ENCODE measurements at places on chromosomes 7 and 10.
A peak's percentile ranks its signal among the peaks of the same experiment; 100 is the strongest.

DNA sequence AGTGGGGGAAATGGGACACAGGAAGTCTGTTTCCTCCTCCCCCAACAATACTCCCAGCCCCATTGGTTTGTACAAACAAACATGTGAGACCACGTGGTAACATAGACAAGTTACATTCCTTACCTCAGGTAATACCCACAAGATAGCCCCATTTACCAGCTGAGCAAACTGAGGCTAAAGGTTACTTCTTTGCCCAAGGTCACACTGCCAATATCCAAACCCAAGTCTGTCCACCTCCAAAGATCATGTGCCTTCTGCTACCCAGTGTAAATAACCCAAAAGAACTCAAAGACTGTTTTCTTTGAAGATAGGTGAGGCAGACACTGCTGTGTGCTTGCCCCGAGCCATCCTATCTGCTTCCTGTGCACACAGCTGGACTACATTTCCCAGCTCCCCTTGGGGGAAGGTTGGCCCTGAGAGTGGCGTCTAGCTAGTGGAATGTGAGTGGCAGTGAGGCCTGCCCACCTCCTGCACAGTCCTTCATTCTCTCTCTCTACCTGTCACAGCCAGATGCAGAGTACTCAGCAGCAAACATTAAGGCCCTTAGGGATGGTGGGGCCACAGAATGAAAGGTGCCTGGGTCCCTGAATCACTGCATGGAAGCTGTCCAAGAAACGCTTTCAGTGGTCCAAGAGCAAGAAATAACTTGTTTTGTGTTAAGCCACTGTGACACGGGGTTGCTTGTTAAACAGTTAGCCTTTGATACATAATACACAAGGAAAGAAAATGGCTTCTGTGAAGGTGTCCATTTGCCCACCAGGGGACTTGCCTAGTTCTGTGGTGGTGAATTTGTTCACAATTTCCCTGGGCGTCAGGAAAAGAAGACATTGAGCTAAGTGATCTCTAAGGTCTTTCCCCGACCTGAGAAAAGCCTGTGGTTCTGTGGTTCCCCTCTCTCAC is 257.7 kb upstream of the NFE2L3 start:
- DNase-seq: no peak

- DNase-seq: no peak
These were observed 52.1 kb downstream of the GNAI1 start for GRCh38 chr7:80186721-80187120.

GRCh38 chr10:84008878-84009277 is 130.4 kb upstream of the GHITM start:
- no peak for DNase-seq

DNA sequence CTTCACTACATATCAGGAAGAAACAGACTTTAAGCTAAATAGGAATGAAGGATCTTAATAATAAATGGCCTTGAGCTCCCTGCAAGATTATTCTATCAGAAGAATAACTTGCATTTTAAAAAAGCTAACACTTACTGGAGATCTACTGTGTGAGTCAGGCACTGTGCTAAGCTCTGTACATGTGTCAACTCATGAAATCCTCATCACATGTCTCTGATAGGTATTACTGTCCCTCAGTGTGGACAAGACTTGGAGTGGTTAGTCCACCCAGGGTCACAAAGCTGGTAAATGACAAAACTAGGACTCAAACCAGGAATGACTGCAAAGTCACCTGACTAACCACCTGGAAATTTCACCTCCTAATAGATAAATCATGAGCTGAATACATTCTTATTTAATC is 57.1 kb upstream of the KCTD7 start:
- no peak for DNase-seq

GRCh38 chr7:81007051-81007450 is 88.2 kb upstream of the SEMA3C start:
- DNase-seq: no peak

DNA sequence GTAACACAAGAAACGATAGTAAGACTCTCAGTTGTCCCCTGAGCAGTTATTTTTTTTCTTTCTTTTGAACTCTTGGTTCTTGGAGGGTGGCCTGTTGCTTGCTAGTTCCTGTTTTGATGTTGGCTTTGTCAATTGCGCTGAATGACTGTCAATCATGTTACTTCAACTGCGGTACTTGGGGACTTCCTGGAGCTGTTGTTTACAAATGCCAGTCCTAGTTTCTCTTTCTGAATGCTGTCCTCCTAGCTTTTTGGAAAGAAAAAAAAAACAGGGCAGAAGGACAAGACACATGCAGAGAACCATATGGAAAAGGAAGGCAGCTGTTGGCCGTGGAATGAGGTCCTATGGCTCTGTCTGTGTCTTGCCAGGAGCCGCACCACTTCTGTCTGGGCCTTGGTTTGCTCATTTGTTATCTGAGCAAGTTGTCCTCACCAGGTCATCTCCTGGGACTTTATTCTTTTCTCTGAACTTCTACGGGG is 7.0 kb upstream of the PDCD4 start:
- DNase-seq: no peak

DNA sequence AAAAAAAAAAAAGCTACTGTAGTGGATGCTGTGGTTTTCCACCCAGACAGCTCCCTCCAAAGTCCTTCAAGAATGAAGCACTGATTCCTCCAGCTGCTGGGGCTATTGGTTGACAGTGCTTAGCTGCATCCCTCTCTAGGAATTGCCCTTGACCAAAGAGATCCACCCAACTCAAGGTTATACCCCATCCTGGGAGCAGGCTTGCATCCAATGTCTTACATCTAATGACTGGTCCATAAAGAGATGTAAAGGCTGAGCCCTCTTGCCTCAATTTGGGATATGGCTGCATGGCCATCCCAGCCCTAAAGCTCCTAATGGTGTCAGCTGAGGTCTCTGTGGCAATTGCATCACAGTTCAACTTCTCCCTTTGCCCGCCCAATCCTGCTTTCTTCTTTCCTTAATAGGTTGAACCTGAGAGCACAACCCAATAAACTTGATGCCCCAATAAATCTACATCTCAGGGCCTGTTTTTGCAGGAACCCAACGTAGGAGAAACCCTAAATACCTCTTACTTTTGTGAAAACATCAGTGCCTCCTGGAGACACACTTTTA is 4.4 kb downstream of the GPR37 start:
- no peak for DNase-seq

DNA sequence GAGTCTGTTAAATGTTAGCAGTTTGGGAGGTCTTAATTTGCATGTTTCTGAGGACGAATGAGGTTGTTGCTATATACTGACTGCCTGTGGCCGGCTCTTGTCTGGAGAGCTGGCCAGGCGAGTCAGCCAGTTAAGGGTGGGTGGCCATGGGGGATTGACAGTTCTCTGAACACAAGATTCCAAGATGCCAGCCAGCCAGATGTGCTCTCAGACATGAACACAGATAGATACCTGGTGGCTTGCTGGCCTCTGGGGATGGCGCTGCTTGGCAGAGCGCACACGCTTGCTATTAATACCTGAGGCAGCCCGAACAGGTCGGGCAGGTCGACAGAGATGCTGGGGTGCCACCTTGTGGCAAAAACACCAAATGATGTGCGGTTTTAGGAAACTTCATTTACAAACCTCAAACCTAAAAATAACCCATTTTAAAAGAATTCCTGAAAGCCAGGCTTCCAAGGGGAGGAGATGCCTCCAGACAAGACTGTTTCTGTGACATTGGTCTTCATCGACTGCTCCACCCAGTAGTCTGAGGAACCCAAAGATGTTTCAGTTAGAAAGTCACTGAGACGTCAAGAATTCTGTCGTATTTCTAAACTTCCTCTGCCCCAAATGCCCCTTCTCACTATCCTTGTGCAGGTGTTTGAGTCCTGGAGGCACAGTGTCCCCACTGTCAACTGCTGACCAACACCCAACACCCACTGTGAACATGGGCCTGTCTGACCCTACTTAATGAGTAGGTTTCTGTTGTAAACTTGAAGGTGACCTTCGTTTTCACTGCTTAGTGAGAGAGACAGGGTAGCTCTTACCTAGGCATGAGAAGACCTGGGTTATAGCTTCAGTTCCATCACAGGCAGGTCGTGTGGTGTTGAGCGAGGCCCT is 123.4 kb downstream of the NT5C2 start:
- DNase-seq: peak; percentile 72

DNA sequence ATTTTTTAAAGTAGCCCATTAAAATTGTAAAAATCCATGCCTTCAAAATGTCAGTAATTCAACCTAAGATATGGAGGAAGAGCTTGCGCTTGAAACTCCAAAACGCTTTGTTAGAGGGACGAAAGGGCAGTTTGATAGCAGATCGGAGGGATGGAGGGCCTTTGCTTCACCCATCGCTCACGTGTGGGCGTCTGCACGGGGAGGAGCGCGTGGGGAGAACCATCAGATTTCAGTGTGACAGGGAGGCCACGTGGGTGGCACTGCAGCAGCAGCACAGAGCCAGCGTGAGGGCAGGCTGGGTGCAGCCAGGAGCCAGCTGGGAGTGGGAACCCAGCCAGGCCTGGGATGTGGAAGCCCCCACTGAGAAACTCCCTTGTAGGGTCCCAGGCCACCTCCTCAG is 325.5 kb downstream of the PAXIP1 start:
- no peak for DNase-seq

- no peak for DNase-seq
These were observed 9.8 kb downstream of the UCMA start for GRCh38 chr10:13224210-13224995.

DNA sequence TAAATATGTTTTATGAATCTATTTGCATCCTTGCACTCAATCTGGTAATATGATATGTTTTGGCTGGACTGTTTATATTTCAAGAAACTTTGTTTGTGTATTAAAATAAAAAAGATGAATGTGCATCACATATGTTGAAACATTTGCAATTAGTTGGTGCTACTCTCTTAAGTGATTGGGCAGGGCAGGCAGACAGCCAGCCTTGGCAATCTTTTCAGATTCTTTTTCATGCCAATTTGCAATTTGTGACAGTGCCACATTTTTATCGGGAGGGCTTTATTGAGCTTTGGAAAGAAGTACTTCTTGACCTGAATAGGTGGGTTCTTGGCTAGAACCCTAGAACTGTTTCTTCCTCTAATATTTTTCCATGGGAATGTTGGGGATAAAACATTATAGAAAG is 152.2 kb downstream of the NXPH1 start:
- DNase-seq: no peak

DNA sequence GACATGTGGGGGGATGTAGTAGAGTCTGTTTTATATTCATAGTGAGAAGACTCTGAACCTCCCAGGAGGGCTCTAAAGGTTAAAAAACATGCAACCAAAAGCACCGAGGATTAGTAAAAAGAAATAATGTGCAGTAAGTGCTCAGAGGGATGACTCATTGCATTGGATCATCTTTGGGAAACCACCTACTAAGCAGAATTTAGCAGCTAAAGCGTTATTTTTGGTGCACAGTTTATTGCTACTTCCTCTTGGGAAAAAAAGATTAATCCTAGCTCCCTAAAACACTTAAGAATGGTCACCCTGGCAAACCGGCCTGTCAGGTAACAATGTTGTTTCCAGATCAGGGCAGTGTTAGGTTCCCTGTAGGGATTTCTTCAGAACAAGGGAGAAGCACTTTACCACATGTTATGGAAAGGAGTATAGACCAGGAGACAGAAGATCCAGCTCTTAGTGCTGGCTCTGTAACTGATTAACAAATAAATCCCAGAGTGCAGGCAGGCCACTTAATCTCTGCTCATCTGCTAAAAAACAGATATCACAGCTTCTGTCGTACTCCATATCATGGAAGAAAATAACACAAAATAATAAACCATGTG is 44.8 kb upstream of the FAM133B start:
- peak; percentile 68 for DNase-seq

DNA sequence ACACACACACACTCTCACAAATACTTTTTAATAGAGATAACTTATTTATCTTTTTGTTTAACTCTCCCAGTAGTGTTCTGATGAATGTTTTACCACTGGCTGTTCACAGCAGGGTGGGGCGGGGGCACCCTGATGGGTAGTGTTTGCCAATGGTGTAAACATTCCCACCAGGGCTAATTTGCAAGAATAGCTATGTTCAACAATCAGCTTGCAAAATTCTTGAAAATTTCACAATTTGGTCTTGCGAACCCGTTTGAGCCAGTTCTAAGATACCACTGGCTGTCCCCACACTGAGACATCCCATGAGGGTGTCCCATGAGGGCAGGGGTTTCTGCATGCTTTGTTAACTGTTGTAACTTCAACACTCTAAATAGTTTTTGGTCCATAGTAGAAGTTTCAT is 348.5 kb downstream of the CXCL12 start:
- DNase-seq: no peak

DNA sequence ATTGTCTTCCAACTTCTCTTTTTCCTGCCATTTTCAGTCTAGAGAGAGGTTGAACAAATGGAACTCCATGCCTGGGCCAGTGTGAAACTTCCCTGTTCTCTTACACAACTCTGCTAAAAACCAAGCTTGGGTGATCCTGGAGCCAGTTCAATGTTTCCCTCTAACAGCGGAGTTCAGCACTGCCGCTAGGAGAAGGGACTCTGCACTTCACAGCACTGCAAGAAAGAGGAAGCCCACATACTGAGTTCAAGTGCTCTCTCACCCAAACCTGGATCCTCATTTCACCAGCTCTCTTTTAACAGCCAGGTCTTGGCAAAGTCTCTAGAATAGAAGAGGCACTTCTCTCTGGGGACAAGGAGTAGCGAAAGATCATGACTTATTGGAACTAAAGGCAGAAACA is 18.8 kb downstream of the FOXI2 start:
- no peak for DNase-seq

GRCh38 chr7:53641091-53641490 is 605.7 kb downstream of the POM121L12 start:
- DNase-seq: no peak

DNA sequence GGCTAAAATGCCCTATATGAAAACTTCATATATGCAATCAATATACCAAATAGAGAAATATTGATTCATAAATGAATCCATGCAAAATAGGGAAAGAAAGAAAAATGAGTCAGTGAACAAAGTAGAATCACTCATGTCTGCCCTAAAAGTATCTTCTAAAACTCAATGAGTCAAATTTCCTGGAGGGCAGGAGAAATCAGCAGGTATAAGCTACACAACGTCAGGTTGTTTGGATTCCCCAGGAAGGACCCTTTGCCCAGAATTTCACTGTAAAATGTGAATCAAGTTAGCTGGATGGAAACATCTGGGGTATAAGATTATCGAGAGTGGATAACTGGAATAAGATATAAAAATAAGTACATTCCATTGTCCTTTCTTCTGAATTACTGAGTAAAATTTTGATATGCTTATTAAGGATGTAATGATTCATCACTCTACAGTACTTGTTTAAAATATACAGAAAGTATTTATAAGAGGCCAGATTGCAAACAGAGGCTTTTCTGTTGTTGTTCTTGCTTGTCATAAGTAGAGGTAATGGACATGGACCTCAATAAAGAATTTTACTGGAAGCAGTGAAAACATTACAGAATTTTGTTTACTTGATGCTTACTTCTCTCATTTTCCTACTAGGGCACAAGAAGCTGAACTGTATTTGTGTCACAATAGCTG is 99.0 kb downstream of the AGMO start:
- DNase-seq: peak; percentile 30

GRCh38 chr10:119595676-119596515 is 868 bp downstream of the TIAL1 start:
- DNase-seq: peak; percentile 32
